ENCODE measurements at places on chromosomes 2 and 18.

DNA sequence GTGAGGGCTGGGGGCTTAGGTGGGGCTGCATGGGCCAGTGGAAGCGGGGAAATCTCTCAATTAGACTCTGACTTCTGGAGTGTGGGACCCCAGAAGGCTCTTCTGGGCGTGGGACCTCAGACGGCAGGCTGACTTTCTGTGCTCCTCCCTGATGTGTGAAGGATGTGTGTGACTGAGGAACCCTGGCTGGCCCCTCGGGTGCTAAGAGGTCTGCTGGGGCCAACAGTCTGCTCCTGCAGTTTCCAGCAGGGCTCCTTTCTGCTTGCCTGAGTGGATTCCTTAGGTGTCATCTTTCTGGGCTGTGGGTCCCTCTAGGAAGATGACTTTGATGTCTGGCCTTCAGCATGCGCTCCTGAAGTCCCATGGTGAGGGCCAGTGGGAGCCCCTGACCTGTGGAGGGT is 167.5 kb downstream of the DYSF start:
- no peak for DNase-seq

DNA sequence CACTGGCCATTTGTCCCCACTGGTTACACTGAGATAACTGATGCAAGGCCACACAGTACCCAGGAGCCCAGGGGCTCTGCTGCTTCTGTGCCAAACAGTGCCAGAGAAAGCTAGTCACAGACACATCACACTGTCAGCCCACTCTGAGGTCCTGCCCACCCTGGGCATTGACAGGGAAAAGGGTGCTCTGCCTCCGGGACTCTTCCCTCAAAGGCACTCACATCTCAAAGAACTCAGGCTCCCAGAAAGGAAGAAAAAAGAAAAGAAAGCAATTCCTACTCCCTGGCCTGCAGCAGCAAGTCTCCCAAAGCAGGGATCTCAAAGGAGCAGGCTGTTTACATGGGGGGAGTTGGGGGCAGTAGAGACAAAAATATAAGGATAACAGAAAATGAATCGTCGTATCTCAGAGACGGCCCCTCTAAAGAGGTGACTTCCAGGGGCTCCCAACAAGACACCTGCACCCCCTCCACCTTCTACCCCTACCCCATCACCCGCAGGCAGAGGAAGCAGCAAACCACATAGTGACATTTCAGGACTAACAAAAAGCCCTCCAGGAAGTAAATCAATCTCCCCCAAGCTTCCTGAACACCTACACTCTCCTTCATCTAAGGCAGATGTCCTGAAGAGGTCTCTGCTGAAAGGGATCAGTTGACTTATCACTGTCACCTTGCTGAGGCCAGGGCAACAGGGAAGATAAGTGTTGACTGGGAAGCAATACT is 247.6 kb downstream of the TNS1 start:
- DNase-seq: no peak

GRCh38 chr2:61179701-61180639 is 18.0 kb downstream of the C2orf74 start:
- DNase-seq: no peak

DNA sequence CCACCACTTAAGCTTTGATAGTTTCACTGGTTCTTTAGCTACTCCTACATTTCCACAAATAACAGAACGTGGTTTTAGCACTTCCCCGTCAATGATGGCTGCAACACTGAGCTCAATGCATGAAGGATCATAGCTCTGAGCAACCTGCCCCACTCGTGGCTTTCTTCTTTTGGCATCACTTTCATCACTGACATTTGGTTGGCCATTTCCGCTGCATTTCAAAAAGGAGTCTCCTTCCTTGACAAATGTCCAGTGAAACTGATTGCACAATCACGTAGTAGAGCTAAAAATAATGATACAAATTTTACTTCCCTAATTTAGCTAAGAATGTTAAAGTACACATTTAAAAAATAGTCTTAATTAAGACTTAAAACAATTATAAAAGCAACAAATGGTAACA is 205.2 kb upstream of the HDAC4 start:
- DNase-seq: no peak

GRCh38 chr18:79371561-79372121 is 24.1 kb upstream of the NFATC1 start:
- no peak for DNase-seq

- no peak for DNase-seq
These were observed 400.3 kb upstream of the TRIB2 start for GRCh38 chr2:12316476-12316875.

Data from activated naive CD4-positive, alpha-beta T cell (primary cell).